ENCODE measurements at places on chromosomes 4 and X. TPM values are rescaled to one million over a fixed set of nuclear protein-coding genes. Genes with fewer than 3 reads are reported as not detected.

The PRR32 gene
- polyA plus RNA-seq = not detected

The SYTL5 gene
- polyA plus RNA-seq = not detected

The PPEF2 gene
- polyA plus RNA-seq = not detected

The ARR3 gene
- polyA plus RNA-seq = not detected

The IL21 gene
- not detected for polyA plus RNA-seq

The NXT2 gene
- polyA plus RNA-seq = 13.9 TPM

The ARMCX4 gene
- not detected for polyA plus RNA-seq

The SAGE1 gene
- not detected for polyA plus RNA-seq

The SRPX2 gene
- not detected for polyA plus RNA-seq

The PAGE5 gene
- not detected for polyA plus RNA-seq

The CLNK gene
- 2.6 TPM for polyA plus RNA-seq

The ATP1B4 gene
- not detected for polyA plus RNA-seq

The SLITRK4 gene
- polyA plus RNA-seq = not detected

The HS3ST1 gene
- polyA plus RNA-seq = 5.5 TPM

The VSIG4 gene
- polyA plus RNA-seq = not detected

The SHISA3 gene
- 0.53 TPM for polyA plus RNA-seq

The SLC6A8 gene
- 0.08 TPM for polyA plus RNA-seq

The DTHD1 gene
- not detected for polyA plus RNA-seq

The CT45A3 gene
- not detected for polyA plus RNA-seq

The HDAC8 gene
- polyA plus RNA-seq = 18.7 TPM

The SFRP2 gene
- polyA plus RNA-seq = not detected

The CYTL1 gene
- polyA plus RNA-seq = not detected

The HS6ST2 gene
- not detected for polyA plus RNA-seq

The EGF gene
- 0.51 TPM for polyA plus RNA-seq

The LDB2 gene
- not detected for polyA plus RNA-seq

The ADH1A gene
- not detected for polyA plus RNA-seq

The BTC gene
- not detected for polyA plus RNA-seq

The EVC2 gene
- 0.50 TPM for polyA plus RNA-seq

The WNK3 gene
- polyA plus RNA-seq = 1.2 TPM

The PNMA6F gene
- not detected for polyA plus RNA-seq

The BEX1 gene
- polyA plus RNA-seq = not detected

The SSX4B gene
- polyA plus RNA-seq = not detected

The RUFY3 gene
- polyA plus RNA-seq = 16.8 TPM

The SPANXD gene
- polyA plus RNA-seq = not detected

The SULT1B1 gene
- 0.31 TPM for polyA plus RNA-seq

The RS1 gene
- not detected for polyA plus RNA-seq

The S100P gene
- not detected for polyA plus RNA-seq

The BBS12 gene
- 0.68 TPM for polyA plus RNA-seq

The TEX11 gene
- not detected for polyA plus RNA-seq

The SLC25A14 gene
- 6.7 TPM for polyA plus RNA-seq

The EDNRA gene
- polyA plus RNA-seq = not detected

The ENOPH1 gene
- 37.3 TPM for polyA plus RNA-seq

The ZNF41 gene
- 8.6 TPM for polyA plus RNA-seq

The PDZD4 gene
- 0.15 TPM for polyA plus RNA-seq

The FAM13A gene
- 2.3 TPM for polyA plus RNA-seq

The GLRB gene
- not detected for polyA plus RNA-seq

The AP1S2 gene
- 80.7 TPM for polyA plus RNA-seq

The NXF3 gene
- polyA plus RNA-seq = not detected

The MAP3K15 gene
- polyA plus RNA-seq = not detected

The PASD1 gene
- not detected for polyA plus RNA-seq

The FHL1 gene
- polyA plus RNA-seq = 10.7 TPM

All from IgD-negative memory B cell (primary cell).